ENCODE measurements at places on chromosomes 1 and 21. TPM values are rescaled to one million over a fixed set of nuclear protein-coding genes. Genes with fewer than 3 reads are reported as not detected.

Gene AMPD1
- total RNA-seq: not detected

Gene PTGER3
- not detected for total RNA-seq

Gene IFI16
- 36.9 TPM for total RNA-seq

Gene SLAMF6
- total RNA-seq: 7.3 TPM

Gene AIM2
- total RNA-seq: 0.36 TPM

Gene GRIK3
- total RNA-seq: not detected

Gene ACTL8
- total RNA-seq: not detected

Gene GRHL3
- total RNA-seq: not detected

Gene UBR4
- 125 TPM for total RNA-seq

Gene SLC30A1
- total RNA-seq: 6.0 TPM

Gene U2AF1
- total RNA-seq: 13.6 TPM

Gene CXADR
- 0.52 TPM for total RNA-seq

Gene FAM163A
- total RNA-seq: 0.08 TPM

Gene EFNA1
- total RNA-seq: 4.2 TPM

Gene GFI1
- 15.3 TPM for total RNA-seq

Gene LMOD1
- not detected for total RNA-seq

Gene ARHGAP29
- not detected for total RNA-seq

Gene INAVA
- total RNA-seq: not detected

Gene PRDM16
- total RNA-seq: not detected

Gene KCNK2
- not detected for total RNA-seq

Gene DDAH1
- not detected for total RNA-seq

Gene SPRR2G
- total RNA-seq: not detected

Gene RPE65
- total RNA-seq: not detected

Gene CYYR1
- not detected for total RNA-seq

Gene SLC2A5
- not detected for total RNA-seq

Gene VAV3
- 5.6 TPM for total RNA-seq

Gene XCL1
- 0.38 TPM for total RNA-seq

Gene EPHX1
- 0.47 TPM for total RNA-seq

Gene IL19
- not detected for total RNA-seq

Gene TSSK3
- total RNA-seq: not detected

Gene STK40
- 17.8 TPM for total RNA-seq

Gene MYCL
- total RNA-seq: 0.50 TPM

Gene PRRX1
- not detected for total RNA-seq

Gene NCAM2
- not detected for total RNA-seq

Gene PSEN2
- 0.81 TPM for total RNA-seq

Gene LAMC2
- total RNA-seq: not detected

Gene REN
- total RNA-seq: not detected

Gene TSPAN2
- total RNA-seq: 0.95 TPM

Gene FCGR2B
- not detected for total RNA-seq

Gene TMEM52
- total RNA-seq: 1.9 TPM

Gene ABCA4
- total RNA-seq: not detected

Gene KLF17
- total RNA-seq: not detected

Gene KIAA0040
- 13.5 TPM for total RNA-seq

Gene ZYG11B
- 16.1 TPM for total RNA-seq

Gene AKR7A3
- 1.4 TPM for total RNA-seq

Gene CFAP45
- 9.0 TPM for total RNA-seq

Gene AK2
- total RNA-seq: 25.6 TPM
